ENCODE measurements at places on chromosomes 5 and 9. TPM values are rescaled to one million over a fixed set of nuclear protein-coding genes. Genes with fewer than 3 reads are reported as not detected.

DNA sequence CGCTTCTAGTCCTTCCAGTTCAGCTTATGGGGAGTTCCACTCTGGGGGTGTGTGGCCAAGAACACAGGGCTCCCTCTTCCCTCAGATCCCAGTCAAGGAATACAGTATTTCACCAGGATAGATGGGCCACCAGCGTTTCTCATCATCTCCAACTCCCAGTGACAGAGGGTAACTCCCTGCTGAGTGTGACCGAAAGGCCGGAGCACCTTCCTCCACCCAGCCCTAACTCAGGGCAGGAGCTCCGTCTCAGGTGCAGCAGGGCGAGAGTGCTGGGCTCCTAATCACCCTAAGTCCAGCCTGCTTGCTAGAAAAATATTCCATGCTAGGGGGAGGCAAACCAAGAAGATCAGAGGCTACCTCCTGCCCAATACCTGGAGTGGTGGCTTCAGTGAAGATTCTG lies 102.6 kb downstream of the ADAMTS2 start:
- DNase-seq, result no peak

FLT4 gene
- total RNA-seq, result under 0.01 TPM

PRDM9 gene
- total RNA-seq, result not detected

DNA sequence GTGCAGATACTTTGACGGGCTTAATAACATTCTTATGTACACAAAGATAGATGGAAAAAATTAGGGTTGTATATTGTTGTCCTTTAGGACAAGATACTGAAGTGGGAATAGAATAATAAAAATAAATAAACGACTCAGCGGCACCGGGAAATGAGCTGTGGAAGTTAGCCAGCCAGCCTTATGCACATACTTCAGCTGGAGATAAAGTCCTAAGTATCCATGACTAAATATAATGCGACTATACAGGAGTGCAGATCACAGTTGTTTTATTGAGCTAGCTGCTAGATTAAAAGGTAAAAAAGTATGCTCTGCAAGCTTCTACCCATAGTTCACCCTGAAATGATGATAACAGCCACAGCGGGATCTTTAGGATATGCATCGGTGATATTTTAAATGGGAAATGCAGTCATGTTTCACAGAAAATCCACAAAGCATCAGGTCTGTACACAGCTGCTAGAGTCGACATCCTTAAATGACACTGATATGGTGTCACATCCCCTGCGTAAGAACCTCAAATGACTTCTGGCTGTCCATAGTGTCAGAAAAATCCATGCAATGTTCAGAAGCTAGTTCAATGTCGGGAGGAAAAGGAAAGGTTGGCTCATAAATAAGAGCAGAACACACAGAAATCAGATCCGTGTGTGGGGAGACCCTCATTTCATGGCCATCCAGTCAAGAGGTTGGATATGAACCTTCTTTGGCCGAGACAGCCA lies 392.8 kb upstream of the DAP start:
- no peak for DNase-seq

PCDHGB6 gene
- total RNA-seq, result 1.5 TPM

- no peak for DNase-seq
These were observed 15.9 kb downstream of the RANBP6 start for GRCh38 chr9:5999443-6000101.

F12 gene
- total RNA-seq, result 7.9 TPM

- no peak for DNase-seq
These were observed 80.6 kb downstream of the NPR3 start for GRCh38 chr5:32791536-32792243.

CATSPER3 gene
- under 0.01 TPM for total RNA-seq

Measured in bronchial epithelial cell (primary cell).